Astrocyte (in vitro differentiated cells and primary cell): ENCODE measurements at places on chromosomes 6 and 20. TPM values are rescaled to one million over a fixed set of nuclear protein-coding genes. Genes with fewer than 3 reads are reported as not detected.

GRCh38 chr6:147506704-147507114, 1.8 kb upstream of the SAMD5 start:
- DNase-seq, result peak; percentile 12
- no peaks in the 10 kb centered on the region for H3K36me3 ChIP-seq
- H3K27me3 ChIP-seq, result peaks cover 16% of the 10 kb centered on the region
- H3K27ac ChIP-seq, result no peak overlapping the region
- peak overlapping the region; percentile 85 for H3K4me3 ChIP-seq
- H3K4me1 ChIP-seq, result peaks cover 10% of the 10 kb centered on the region

GRCh38 chr6:82467338-82467737, 103.7 kb downstream of the TPBG start:
- no peaks in the 10 kb centered on the region for H3K4me1 ChIP-seq
- DNase-seq, result no peak

GRCh38 chr6:36489426-36489825, 46.6 kb downstream of the KCTD20 start:
- DNase-seq, result no peak
- H3K4me1 ChIP-seq, result peaks cover 16% of the 10 kb centered on the region
- no peak overlapping the region for H3K4me3 ChIP-seq

GRCh38 chr6:4304927-4305455, 169.6 kb upstream of the ECI2 start:
- no peak overlapping the region for H3K4me3 ChIP-seq
- no peak for DNase-seq
- H3K27me3 ChIP-seq, result no peaks in the 10 kb centered on the region
- no peaks in the 10 kb centered on the region for H3K36me3 ChIP-seq
- no peak overlapping the region for H3K27ac ChIP-seq

- H3K4me3 ChIP-seq, result no peak overlapping the region
- no peak overlapping the region for H3K27ac ChIP-seq
- no peaks in the 10 kb centered on the region for H3K4me1 ChIP-seq
- H3K27me3 ChIP-seq, result peaks cover 44% of the 10 kb centered on the region
Measured at GRCh38 chr6:44339763-44340625, 2.5 kb upstream of the SPATS1 start.

GRCh38 chr6:137219664-137220252, 573 bp upstream of the IFNGR1 start:
- no peak overlapping the region for H3K27ac ChIP-seq
- H3K27me3 ChIP-seq, result no peaks in the 10 kb centered on the region
- peak overlapping the region; percentile 97 for H3K4me3 ChIP-seq
- DNase-seq, result no peak

The NDUFAF5 gene
- total RNA-seq, result 27.3 and 31.6 TPM in 2 replicates

The SEMG1 gene
- total RNA-seq, result not detected in 2 replicates

The CST4 gene
- total RNA-seq, result not detected in 2 replicates

The TGM3 gene
- total RNA-seq, result not detected in 2 replicates

The MCHR2 gene
- total RNA-seq, result not detected in 2 replicates
